ENCODE measurements at places on chromosomes 11 and 22. TPM values are rescaled to one million over a fixed set of nuclear protein-coding genes. Genes with fewer than 3 reads are reported as not detected.

DNA sequence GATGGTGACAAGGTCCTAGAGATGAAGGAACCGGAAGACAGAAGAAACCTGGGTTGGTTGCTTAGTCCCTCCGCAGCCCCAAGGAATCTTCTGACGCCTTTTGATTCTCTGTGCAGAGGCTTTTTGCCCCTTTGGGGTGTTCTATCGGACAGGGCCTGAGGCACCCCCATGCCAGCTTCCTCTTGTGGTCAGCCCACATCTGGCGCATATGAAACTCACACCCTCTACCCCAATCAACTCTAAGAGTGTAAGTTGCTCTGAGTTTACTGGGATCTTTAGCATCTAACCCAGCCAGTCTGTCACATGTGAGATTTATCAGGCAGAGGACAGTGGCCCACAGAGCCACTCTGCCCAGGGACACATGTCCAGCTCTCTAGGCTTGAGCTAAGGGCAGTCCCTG lies 17.4 kb downstream of the RASD2 start:
- H3K27me3 ChIP-seq, result peaks cover 20% of the 10 kb centered on the region
- DNase-seq, result no peak
- no peaks in the 10 kb centered on the region for H3K36me3 ChIP-seq

The SPCS2 gene
- 138 TPM for total RNA-seq

DNA sequence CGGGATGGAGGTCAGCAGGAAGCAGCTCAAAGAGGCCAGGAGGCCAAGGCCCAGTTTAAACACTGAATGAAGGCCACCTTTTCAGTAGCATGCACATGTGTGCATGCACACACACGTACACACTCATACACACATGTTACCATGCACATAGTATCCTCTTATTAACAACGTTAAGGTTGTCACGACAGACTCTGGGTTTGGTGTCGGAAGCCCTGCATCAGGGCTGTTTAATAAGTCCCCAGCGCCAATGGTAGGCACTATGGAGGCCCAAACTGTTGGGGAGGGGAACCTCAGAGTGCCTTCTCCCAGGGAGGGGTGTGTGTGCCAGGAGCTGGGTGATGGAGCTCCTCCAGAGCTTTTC lies 39.5 kb upstream of the ADA2 start:
- H3K36me3 ChIP-seq, result no peaks in the 10 kb centered on the region
- no peak for DNase-seq
- no peak overlapping the region for H3K27ac ChIP-seq

DNA sequence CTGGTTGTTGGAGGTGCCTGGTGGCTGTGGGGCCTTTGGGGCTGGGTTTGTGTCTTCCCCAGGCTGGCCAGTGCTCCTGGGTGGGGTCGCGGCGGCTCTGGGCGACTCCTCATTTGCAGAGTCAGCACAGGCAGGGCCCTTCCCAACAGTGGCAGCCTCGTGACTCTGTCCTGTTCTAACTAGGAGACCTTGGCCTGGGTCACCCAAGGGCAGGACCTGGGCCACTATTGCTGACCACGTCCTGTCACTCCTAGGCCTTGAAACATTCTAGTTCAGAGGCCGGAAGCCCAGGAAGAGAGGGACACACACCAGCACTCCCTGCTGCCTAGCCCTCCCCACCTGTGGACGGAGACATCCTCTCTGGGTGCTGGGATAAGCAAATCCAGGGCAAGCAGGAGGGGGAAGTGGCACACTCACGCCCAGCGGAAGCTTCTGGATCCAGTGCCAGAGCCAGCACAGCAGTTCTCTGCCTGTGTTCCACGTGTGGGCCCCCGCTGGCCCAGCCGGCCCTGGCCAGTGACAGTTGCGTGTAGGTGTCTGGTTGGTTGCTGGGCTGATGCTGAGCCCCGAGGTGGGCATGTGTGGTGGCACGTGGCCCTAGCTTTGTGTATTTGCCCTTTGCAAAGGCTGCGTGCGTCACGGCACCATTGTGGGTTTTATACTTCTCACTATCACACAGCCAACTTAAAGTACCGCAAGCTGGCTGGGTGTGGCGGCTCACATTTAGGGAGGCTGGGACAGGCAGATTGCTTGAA lies 4.3 kb upstream of the CHID1 start:
- H3K36me3 ChIP-seq, result no peaks in the 10 kb centered on the region
- H3K27me3 ChIP-seq, result no peaks in the 10 kb centered on the region
- peaks cover 4% of the 10 kb centered on the region for H3K4me1 ChIP-seq

The MOGAT2 gene
- not detected for total RNA-seq

DNA sequence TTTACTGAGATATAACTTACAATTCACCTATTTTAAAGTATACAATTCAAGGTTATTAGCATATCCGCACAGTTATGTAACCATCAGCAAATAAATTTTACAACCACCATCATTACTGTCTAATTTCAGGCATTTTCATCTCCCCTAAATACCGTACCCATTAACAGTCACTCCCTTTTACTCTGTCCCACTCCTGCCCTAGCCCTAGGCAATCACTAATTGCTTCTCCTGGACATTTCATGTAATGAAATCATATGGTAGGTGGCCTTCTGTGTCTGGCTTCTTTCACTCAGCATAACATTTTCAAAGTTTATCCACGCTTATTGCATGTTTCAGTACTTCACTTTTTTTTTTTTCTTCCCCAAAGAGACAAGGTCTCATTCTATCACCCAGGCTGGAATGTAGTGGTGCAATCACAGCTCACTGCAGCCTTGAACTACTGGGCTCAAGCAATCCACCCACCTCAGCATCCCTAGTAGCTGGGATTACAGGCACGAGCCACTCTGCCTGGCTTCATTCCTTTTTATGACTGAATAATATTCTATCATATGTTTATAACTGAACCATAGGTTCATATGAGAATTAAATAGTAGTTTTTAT lies 61.4 kb upstream of the CHRM4 start:
- no peak overlapping the region for H3K4me3 ChIP-seq
- no peak for DNase-seq
- H3K27ac ChIP-seq, result no peak overlapping the region
- peaks cover 2% of the 10 kb centered on the region for H3K36me3 ChIP-seq
